M059J (cell line): ENCODE measurements at places on chromosomes 2 and 18. TPM values are rescaled to one million over a fixed set of nuclear protein-coding genes. Genes with fewer than 3 reads are reported as not detected.
A peak's percentile ranks its signal among the peaks of the same experiment; 100 is the strongest.

- DNase-seq = peak; percentile 81
These were observed 102.0 kb downstream of the PLA2R1 start for GRCh38 chr2:159960414-159960813.

DNA sequence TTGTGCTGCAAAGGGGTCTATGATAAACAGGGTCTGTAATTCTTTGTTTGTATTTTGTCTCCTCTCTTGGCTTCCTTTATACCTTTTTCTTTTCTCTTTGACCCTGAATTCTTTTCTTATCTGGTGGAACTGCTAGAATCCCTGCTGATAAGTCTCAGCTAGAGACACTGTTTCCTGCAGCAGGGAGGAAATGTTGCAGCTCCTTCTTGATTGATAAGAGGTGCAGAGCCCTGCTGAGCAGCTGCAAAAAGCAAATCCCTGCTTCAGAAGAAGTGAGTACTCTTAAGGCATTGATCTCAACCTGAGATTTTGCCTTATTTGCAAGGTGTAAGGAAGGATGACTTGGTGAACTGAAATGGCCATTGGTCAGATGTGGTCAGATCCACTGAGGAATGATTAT is 167.8 kb downstream of the NUP35 start:
- DNase-seq = no peak

TMEM37 gene
- not detected in 2 replicates for total RNA-seq

DNA sequence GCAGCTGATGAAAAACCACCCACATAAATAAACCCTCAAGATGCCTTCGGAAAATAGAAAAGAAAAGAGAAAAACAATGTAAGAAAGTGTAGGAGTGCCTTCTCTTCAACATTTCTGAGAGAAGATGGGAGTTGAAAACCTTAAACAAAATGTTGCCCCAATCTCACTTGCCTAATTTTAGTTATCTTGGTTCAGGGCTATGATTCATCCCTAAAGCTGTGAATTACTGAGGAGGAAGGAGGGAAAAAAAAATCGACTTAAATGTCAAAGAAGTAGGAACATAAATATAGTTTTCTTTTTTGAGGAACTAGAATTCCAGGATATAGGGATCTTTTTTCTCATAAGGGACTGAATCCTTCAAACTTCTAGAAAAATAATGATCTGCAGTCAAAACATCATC is 360.3 kb downstream of the TGIF1 start:
- no peak for DNase-seq
